Iris pigment epithelial cell (primary cell): ENCODE measurements at places on chromosomes 6 and 20.
A peak's percentile ranks its signal among the peaks of the same experiment; 100 is the strongest.

DNA sequence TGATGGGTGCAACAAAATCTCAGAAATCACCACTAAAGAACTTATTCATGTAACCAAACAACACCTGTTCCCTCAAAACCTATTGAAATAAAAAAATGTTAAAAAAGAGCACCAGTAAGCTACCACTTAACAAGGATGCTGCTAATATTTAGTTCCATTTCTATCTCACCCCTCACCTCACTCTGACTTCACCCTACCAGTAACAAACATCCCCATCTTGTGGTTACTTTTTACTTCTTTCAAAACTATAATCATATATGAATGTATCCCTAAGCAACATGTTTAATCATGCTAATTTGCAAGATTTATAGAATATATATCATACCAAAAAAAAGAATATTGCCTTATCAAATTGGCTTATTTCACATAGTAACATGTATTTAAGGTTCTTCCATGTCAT lies 27.4 kb upstream of the SLC24A3 start:
- no peak for DNase-seq

DNA sequence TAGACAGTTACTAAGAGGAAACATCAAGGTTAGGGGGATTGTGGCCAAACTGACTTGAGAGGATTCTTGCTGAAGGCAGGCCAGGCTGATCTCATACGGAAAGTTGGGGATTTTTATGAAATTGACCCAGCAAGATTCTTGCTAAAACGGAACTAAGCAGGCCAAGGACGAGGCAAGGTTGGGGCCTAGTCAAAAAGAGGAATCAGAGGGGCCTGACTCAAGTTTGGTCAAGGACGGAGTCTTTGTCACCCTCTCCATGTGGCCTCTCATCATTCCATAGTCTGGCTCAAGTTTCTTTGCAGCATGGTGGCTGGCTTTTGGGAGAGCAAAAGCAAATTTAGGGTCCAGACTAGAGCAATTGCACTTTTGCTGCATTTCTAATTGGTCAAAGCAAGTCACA lies 7.9 kb upstream of the HECA start:
- no peak for DNase-seq

GRCh38 chr20:16363506-16364319 lies 209.5 kb downstream of the KIF16B start:
- no peak for DNase-seq

DNA sequence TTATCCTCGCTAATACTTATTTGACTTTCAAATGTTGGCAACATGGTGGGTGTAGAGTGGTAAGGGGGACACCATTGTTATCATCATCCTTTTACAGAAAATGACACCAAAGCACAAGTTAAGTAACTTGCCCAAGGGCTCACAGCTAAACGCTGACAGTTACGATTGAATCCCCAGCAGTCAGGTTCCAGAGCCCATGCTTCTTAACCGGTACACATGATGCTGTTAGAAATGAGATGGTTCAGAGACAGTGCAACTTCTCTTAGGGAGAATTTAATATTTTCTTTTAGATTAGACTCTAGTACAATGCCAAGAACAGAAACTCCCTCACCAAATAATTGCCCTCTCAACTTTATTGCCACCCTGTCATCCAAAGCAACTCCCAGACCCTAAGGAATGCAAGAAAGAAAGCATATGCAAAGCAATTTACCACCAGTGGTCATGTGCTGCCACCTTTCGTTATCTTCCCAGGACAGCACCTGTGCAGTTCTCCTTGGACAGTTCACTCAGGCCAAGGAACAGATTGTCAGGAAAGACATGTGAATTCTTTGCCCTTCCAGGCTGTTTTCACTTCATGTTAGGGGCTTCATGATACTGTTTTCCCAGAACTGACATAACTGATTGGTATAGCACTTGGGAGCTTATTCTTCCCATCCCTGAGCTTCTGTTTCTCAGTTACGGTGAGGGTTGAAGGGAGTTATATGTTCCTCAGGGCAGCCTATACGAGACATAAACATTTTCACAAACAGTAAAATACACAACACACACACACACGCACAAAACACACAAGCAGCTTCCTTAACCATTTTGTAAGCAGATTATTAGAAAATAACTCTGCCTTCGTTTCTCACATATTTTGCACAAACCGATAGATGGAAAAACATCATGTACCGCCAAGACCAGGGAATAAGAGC lies 5.1 kb downstream of the HLA-DMA start:
- peak; percentile 36 for DNase-seq

DNA sequence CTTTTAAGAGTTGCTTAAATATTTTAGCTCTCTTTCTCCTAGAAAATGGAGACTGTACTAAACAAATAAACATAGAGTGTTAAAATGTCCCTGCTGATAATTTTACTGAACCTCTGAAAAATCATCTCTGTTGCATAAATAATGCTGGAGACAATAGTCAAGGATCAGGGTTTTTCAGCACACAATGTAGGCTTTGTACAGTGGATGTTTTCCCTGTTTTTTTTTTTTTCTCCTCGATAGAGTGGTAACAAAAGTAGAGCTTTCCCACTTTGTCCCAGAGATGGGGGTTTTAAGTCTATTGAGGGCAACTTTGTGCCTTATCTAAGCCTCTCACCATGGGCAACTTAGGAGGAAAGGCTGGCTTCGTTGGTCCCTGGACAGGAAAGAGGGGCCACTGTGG lies 222.6 kb upstream of the HDDC2 start:
- no peak for DNase-seq

DNA sequence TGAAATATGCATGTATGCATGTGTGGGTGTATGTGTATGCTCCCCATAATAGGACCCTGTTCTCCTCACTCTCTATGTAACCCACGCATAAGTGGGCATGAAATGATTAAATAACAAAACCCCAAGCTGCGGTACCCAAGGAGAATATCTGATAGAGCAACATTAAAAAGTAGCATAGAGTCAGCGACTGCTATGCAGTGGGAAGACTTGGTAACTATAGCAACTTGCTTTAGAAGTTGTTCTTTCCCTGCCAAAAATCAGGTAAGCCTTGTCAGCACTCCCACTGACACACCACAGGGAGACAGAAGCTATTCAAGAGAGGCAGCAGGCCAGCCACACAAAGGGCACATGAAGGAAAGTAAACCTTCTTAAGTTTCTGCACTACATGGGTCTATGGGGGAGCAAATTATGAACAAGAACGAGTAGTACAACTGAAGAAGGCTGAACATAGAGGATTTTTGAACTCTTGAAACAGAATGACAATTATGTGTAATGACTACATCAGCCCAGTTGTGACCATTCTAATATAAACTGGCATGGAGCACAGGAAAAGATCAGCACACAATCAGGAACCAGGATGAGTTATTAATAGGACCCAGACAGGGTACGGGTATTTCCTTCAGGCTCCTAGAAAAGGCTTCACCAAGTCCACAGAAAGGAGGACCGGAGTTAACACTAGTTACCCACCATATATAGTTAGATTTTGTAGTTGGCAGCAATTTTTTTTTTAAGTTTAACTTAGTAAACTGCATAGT lies 89.9 kb downstream of the GPR6 start:
- DNase-seq = no peak

- peak; percentile 85 for DNase-seq
Observed at GRCh38 chr6:11609324-11610071, 71.9 kb downstream of the TMEM170B start.

DNA sequence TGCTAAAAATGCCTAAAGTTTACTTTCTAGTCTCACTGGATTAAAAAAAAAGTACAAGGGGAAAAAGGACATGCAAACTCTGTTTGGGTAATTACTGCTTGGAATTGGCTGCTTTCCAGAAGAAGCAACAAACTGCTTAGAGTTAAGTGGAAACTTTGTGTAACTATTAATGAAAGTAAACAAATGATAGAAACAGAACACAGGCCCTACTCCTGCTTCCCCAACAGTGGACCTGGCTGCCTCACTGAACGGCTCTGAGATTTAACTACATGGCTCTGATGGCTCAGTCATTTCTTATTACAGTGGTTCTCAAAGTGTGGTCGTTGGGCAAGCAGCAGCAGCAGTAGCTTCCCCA lies 108.5 kb downstream of the MAN1A1 start:
- peak; percentile 44 for DNase-seq

DNA sequence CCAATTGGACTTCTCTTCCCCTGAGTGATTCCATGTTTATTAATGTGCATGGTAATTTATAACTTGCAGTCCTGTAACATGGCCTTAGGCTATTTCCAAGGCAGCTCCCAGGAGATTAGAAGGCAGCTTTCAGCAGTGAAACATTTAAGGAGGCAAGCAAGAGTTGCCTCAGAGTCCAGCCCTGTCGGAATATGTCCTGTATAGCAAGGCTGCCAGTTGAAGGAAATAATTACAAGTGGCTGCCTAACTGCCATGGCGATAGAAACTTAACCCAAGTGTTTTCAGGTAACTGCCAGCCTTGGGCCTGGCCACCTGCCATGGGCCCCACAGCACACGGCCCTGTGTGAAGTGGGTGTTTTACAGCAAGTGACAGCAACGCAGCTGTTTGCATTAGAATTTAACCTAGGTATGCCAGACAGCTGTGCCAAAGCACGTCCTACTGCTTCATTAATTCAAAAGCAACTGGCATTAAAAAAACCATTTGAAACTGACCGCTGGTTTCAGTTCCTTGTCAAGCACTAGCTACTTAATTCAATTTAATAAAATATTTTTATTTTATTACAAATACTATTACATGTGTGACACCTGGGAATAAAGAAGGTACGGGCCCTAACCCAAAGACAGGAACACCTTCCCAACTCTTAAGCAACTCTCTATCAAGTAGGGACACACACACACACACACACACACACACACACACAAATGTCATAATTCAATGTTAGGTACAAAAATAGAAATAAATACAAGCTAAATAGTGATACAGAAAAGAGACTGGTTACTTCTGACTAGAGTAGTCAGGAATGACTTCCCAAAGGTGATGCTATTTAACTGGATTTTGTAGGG lies 151.8 kb upstream of the HEY2 start:
- no peak for DNase-seq

- DNase-seq = peak; percentile 48
Observed at GRCh38 chr6:155103816-155104366, 108.8 kb downstream of the TIAM2 start.

- DNase-seq = no peak
Observed at GRCh38 chr6:13044896-13045295, 283.4 kb downstream of the TBC1D7 start.

DNA sequence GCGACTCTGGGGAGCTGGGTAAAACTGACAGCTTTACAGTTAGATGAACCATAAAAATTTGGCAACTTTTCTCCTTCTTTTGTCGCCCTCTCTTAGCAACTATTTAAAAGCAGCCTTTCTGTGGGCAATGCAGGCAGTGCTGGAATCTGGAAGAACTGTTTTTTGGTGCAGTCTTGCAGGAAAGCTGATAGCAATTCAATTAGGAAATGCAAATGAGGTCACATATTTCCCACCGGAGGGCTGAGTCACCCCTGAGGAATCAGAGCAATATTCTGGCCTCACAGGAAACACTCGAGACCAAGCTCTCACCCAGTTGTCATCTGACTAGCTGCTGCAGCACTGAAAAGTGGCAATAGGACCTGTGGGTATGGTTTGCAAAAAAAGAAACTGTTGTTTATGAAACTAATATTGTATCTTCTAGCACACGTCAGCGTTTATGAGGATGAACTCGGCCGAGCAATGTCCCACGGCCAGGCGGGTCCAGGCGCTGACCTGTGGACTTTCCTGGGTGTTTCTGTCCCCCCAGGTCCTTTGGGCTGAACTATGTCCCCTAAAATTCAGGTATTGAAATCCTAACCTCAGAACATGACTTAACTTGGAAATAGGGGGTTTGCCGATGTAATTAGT lies 312.3 kb downstream of the TAF4 start:
- DNase-seq = peak; percentile 57

GRCh38 chr6:14638906-14639761 lies 521.6 kb downstream of the CD83 start:
- peak; percentile 12 for DNase-seq

DNA sequence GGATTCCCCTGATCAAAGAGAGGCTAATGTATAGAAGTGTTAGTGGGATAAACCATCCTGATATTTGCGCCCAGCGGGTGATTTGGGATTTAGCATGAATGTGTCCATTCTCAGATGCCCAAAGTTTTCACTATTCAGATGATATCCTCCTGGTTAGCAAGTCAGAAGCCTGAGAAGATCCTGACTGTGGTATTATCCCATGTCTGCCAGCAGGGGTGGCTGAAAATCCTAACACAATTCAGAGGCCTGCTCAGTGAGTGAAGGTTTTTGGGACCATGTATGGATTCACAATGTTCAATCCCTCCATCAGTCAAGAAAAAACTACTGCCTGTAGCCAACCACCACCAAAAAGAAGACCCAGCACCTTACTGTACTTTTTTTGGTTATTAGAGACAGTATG lies 34.1 kb upstream of the SPACA1 start:
- no peak for DNase-seq

- peak; percentile 30 for DNase-seq
Observed at GRCh38 chr6:170497841-170498301, 55.2 kb downstream of the PSMB1 start.

GRCh38 chr20:51529758-51530157 lies 12.8 kb downstream of the NFATC2 start:
- DNase-seq = no peak

- DNase-seq = peak; percentile 73
Observed at GRCh38 chr6:34381081-34381480, 11.4 kb downstream of the NUDT3 start.

DNA sequence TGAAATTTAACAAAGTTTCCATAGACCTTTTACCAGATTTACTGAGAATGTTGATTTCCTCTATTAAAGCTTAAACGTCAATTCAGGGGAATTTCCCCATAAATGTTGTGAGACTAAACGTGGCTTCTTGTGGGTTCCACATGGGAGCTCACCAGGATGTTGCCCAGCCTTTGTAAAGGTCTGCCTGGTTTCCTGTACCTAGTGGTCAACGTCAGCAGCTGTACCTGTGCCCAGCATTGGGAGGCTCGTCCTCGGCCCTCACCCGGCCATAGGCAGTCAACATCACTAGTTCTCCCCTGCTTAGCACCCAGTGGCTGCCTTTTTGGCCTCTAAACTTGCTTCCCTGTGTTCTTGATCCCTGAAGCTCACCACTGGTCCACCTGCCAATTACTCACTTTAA lies 22.1 kb upstream of the CD83 start:
- no peak for DNase-seq

- no peak for DNase-seq
Observed at GRCh38 chr6:26012061-26012460, 49.5 kb downstream of the TRIM38 start.

- no peak for DNase-seq
Observed at GRCh38 chr6:129073051-129073450, 190.1 kb downstream of the LAMA2 start.

DNA sequence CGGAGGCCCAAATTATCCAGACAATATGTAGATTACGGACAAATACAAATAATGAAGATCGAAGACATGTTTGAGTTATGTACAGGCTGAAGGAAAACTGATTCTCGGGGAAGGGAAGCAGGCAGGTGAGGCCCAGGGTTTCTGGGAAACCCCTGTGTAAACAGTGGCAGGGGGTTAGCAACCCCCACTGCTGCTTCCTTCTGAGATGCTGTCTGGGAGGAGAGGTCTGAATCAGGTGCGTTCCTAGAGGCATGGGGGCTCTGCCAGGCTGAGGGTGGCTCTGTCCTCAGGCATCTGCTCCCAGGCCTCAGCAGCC lies 7.2 kb upstream of the MDGA1 start:
- no peak for DNase-seq

DNA sequence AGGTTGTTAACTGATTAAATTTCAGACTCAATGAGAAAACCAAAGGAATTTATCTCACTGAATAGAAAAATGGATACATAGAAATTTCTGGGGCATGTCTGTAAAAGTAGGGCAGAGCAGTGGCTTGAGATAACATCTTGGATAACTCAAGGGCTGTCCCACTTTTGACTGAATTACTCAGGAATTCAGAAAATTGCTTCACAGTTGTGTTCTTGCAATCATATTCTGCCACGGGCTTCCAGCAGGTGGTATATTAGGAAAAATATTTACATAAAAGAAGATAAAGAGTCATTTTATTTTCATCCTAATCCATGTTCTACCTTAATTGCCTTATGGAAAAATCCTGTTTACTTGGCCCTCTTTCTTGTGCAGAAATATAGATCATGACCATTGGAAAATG lies 156.4 kb upstream of the AKIRIN2 start:
- DNase-seq = peak; percentile 32
